ENCODE measurements at places on chromosomes 3 and 15. TPM values are rescaled to one million over a fixed set of nuclear protein-coding genes. Genes with fewer than 3 reads are reported as not detected.

DNA sequence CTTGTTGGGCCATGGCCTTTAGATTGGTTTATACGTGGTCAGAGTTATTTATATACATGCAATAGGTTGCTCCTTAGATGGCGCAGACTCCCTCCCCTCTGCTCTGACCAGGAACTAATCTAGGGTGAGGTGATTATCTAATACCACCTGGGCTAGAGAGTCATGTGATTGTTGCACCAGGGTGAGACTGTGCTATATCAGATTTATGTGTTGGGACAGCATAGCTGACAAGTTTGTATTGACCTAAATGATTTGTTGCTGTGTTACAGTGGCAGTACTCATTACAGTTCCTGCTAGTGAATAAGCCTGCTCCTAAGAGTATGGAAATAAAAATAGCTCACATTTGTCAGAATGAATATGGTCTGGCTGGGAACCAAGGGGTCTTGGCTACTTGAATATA lies 7.2 kb upstream of the IQCF6 start:
- H3K27ac ChIP-seq, result no peak overlapping the region
- no peaks in the 10 kb centered on the region for H3K36me3 ChIP-seq
- H3K4me3 ChIP-seq, result no peak overlapping the region
- H3K4me1 ChIP-seq, result no peaks in the 10 kb centered on the region
- H3K27me3 ChIP-seq, result no peaks in the 10 kb centered on the region

GRCh38 chr3:140004271-140004670 lies 69.3 kb downstream of the CLSTN2 start:
- H3K4me1 ChIP-seq, result no peaks in the 10 kb centered on the region
- DNase-seq, result no peak
- no peaks in the 10 kb centered on the region for H3K27me3 ChIP-seq
- no peak overlapping the region for H3K27ac ChIP-seq
- no peak overlapping the region for H3K4me3 ChIP-seq

- H3K27me3 ChIP-seq, result no peaks in the 10 kb centered on the region
- H3K4me1 ChIP-seq, result peaks cover 10% of the 10 kb centered on the region
Measured at GRCh38 chr15:75763137-75763611, 50.5 kb upstream of the CSPG4 start.

- H3K4me3 ChIP-seq, result no peak overlapping the region
- no peaks in the 10 kb centered on the region for H3K4me1 ChIP-seq
- no peak for DNase-seq
- H3K27me3 ChIP-seq, result peaks cover 7% of the 10 kb centered on the region
- H3K36me3 ChIP-seq, result no peaks in the 10 kb centered on the region
- no peak overlapping the region for H3K27ac ChIP-seq
Measured at GRCh38 chr3:10822708-10823515, 6.9 kb downstream of the SLC6A11 start.

- H3K4me3 ChIP-seq, result no peak overlapping the region
- H3K4me1 ChIP-seq, result no peaks in the 10 kb centered on the region
- no peaks in the 10 kb centered on the region for H3K36me3 ChIP-seq
Measured at GRCh38 chr3:110528305-110529121, 543.1 kb upstream of the NECTIN3 start.

GRCh38 chr15:88243895-88244787 lies 12.4 kb downstream of the NTRK3 start:
- no peaks in the 10 kb centered on the region for H3K27me3 ChIP-seq
- H3K4me3 ChIP-seq, result no peak overlapping the region
- H3K27ac ChIP-seq, result no peak overlapping the region
- no peaks in the 10 kb centered on the region for H3K36me3 ChIP-seq
- H3K4me1 ChIP-seq, result peaks cover 9% of the 10 kb centered on the region
- no peak for DNase-seq

CCR2 gene
- total RNA-seq, result 1.6 TPM

DNA sequence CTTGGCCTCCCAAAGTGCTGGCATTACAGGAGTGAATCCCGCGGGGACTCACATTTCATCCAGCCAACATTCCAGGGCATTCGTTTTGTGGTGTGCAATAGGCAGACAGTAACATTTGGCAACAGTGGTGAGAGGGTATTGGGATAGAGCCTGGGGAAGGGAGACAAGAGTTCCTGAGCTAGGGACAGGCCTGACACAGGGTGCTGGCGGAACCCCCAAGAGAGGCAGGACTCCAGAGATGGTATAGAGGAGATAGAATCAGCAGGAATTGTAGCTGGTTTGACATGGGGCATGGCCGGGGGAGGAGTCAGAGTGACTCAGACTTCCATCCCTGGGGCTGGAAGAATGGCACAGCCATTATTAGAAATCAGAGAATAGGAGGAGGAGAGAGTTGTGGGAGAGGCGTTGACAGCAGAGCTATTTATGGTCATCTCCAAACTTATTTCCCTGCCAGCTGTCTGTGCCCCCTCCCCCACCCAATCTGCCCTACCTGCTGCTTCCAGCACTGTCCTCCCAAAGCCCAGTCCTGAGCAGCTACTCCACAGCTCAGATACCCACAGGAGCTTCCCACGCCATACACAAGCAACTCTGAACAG lies 4.4 kb upstream of the IDH2 start:
- H3K4me1 ChIP-seq, result no peaks in the 10 kb centered on the region
- DNase-seq, result peak; percentile 80
- H3K27ac ChIP-seq, result peak overlapping the region; percentile 99
- H3K4me3 ChIP-seq, result no peak overlapping the region
- H3K36me3 ChIP-seq, result no peaks in the 10 kb centered on the region

- no peak overlapping the region for H3K27ac ChIP-seq
- H3K4me1 ChIP-seq, result no peaks in the 10 kb centered on the region
- DNase-seq, result no peak
- H3K36me3 ChIP-seq, result no peaks in the 10 kb centered on the region
- H3K4me3 ChIP-seq, result no peak overlapping the region
Measured at GRCh38 chr15:30859091-30859874, 44.4 kb upstream of the FAN1 start.

TLR9 gene
- not detected for total RNA-seq

PLA2G4E gene
- not detected for total RNA-seq

SLC28A1 gene
- total RNA-seq, result not detected

KNG1 gene
- total RNA-seq, result not detected

ZNF35 gene
- total RNA-seq, result 14.8 TPM

GRCh38 chr3:13801361-13802204 lies 78.3 kb downstream of the WNT7A start:
- H3K27me3 ChIP-seq, result no peaks in the 10 kb centered on the region
- no peaks in the 10 kb centered on the region for H3K4me1 ChIP-seq
- no peak overlapping the region for H3K4me3 ChIP-seq
- H3K36me3 ChIP-seq, result no peaks in the 10 kb centered on the region

- no peaks in the 10 kb centered on the region for H3K36me3 ChIP-seq
- no peak for DNase-seq
Measured at GRCh38 chr3:52090131-52090932, 34.0 kb upstream of the DUSP7 start.

GRCh38 chr15:100134089-100134583 lies 207.6 kb downstream of the ADAMTS17 start:
- DNase-seq, result no peak
- H3K27ac ChIP-seq, result no peak overlapping the region
- no peaks in the 10 kb centered on the region for H3K27me3 ChIP-seq
- H3K4me3 ChIP-seq, result no peak overlapping the region
- no peaks in the 10 kb centered on the region for H3K4me1 ChIP-seq

GALNT15 gene
- total RNA-seq, result 21.7 TPM

GRCh38 chr3:135918600-135918999 lies 46.9 kb upstream of the PPP2R3A start:
- no peak overlapping the region for H3K4me3 ChIP-seq
- no peaks in the 10 kb centered on the region for H3K27me3 ChIP-seq

CRABP1 gene
- 4.5 TPM for total RNA-seq

- H3K4me1 ChIP-seq, result peaks cover 30% of the 10 kb centered on the region
- peak; percentile 50 for DNase-seq
- H3K27ac ChIP-seq, result no peak overlapping the region
- no peaks in the 10 kb centered on the region for H3K27me3 ChIP-seq
- no peaks in the 10 kb centered on the region for H3K36me3 ChIP-seq
Measured at GRCh38 chr15:90036806-90037510, 35.8 kb downstream of the ZNF710 start.

DNA sequence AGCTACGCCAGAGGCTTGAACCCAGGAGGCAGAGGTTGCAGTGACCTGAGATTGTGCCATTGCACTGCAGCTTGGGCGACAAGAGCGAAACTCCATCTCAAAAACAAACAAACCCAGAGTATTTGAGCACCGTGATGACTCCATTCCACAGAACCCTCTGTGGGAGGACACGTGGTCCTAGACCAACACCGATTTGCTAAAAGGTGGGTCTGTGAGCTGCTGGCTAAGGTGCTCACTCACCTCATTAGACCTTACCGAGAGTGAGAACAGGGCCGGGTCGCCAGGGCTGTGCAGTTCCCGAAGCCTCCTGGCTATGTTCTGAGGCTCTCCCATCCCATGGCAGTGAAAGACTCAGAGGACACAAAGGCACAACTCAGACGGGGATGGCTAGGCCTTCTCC lies 17.9 kb downstream of the ABHD2 start:
- no peaks in the 10 kb centered on the region for H3K4me1 ChIP-seq
- peak; percentile 58 for DNase-seq
- no peak overlapping the region for H3K4me3 ChIP-seq
- H3K27ac ChIP-seq, result peak overlapping the region; percentile 77

GRCh38 chr3:45311953-45312801 lies 76.2 kb upstream of the LARS2 start:
- H3K4me1 ChIP-seq, result no peaks in the 10 kb centered on the region
- H3K4me3 ChIP-seq, result no peak overlapping the region
- no peak overlapping the region for H3K27ac ChIP-seq
- H3K27me3 ChIP-seq, result no peaks in the 10 kb centered on the region
- DNase-seq, result no peak

RBPMS2 gene
- total RNA-seq, result 23.9 TPM

TTC23 gene
- total RNA-seq, result 19.9 TPM

- no peaks in the 10 kb centered on the region for H3K36me3 ChIP-seq
- no peak overlapping the region for H3K4me3 ChIP-seq
- no peaks in the 10 kb centered on the region for H3K4me1 ChIP-seq
- no peak for DNase-seq
- no peak overlapping the region for H3K27ac ChIP-seq
Measured at GRCh38 chr15:95556225-95556624, 774.3 kb upstream of the NR2F2 start.

GRCh38 chr3:32951410-32951811 lies at the start of gene CCR4:
Gene CCR4, plus strand, starts transcription at chr3:32951644. Its CDS starts 1,779 bp downstream, at chr3:32953423.
- no peaks in the 10 kb centered on the region for H3K36me3 ChIP-seq
- DNase-seq, result no peak
- no peak within 1 kb of the TSS for H3K4me3 ChIP-seq
- no peaks in the 10 kb centered on the region for H3K27me3 ChIP-seq
- H3K27ac ChIP-seq, result no peak within 1 kb of the TSS

GRCh38 chr3:29639578-29640290 lies 358.9 kb downstream of the RBMS3 start:
- H3K27me3 ChIP-seq, result no peaks in the 10 kb centered on the region
- peaks cover 32% of the 10 kb centered on the region for H3K4me1 ChIP-seq
- H3K27ac ChIP-seq, result no peak overlapping the region
- H3K4me3 ChIP-seq, result no peak overlapping the region
- no peaks in the 10 kb centered on the region for H3K36me3 ChIP-seq

GRCh38 chr3:138303474-138303873 lies 26.2 kb downstream of the NME9 start:
- H3K4me1 ChIP-seq, result no peaks in the 10 kb centered on the region
- DNase-seq, result no peak
- no peaks in the 10 kb centered on the region for H3K27me3 ChIP-seq
- H3K36me3 ChIP-seq, result no peaks in the 10 kb centered on the region

GRCh38 chr15:66833371-66833770 lies 131.3 kb downstream of the SMAD6 start:
- no peaks in the 10 kb centered on the region for H3K27me3 ChIP-seq
- no peaks in the 10 kb centered on the region for H3K4me1 ChIP-seq
- no peaks in the 10 kb centered on the region for H3K36me3 ChIP-seq
- no peak overlapping the region for H3K27ac ChIP-seq
- no peak overlapping the region for H3K4me3 ChIP-seq
- DNase-seq, result no peak

MESP1 gene
- 3.0 TPM for total RNA-seq

DNA sequence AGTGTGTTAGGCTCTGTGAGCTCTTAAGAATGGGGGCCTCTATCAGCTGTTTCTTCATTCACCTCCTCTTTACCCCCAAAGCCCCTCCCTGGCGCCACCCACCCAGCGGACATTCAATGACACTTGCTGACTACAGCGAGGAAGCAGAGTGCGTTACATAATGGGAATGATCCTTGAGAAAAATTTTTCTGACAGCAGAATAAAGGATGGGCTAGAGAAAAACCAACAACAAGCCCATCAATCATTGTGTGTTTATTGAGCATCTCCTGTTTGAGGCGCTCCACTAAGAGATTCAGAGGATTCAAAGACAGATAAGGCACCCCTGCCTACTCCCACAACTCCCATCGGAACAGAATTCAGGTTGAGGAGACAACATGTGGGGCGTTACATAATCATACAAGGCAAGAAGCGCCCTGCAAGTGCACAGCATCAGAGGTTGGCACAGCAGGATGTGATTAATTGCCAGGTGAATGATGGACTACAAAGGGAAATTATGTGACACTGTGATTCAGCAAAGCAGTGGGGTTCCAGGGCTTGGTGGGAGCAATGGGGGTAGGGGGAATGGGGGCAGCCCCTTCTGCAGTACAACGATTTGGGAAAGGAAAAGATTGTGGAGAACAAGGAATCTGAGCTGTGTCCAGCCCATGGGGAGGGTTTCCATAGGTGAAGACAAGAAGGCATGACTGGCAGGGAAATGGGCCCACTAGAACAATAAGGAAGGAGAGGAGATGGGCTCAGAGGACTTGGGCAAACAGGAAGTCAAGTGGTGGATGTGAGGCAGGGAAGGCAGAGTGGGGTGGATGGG lies 141.3 kb upstream of the ATP2B2 start:
- no peak overlapping the region for H3K4me3 ChIP-seq
- no peaks in the 10 kb centered on the region for H3K36me3 ChIP-seq
- H3K27ac ChIP-seq, result no peak overlapping the region
- no peak for DNase-seq
- peaks cover 3% of the 10 kb centered on the region for H3K27me3 ChIP-seq
- no peaks in the 10 kb centered on the region for H3K4me1 ChIP-seq

- H3K27ac ChIP-seq, result no peak overlapping the region
- H3K4me1 ChIP-seq, result no peaks in the 10 kb centered on the region
- no peaks in the 10 kb centered on the region for H3K36me3 ChIP-seq
- DNase-seq, result no peak
- no peak overlapping the region for H3K4me3 ChIP-seq
Measured at GRCh38 chr15:90799639-90800170, 68.7 kb upstream of the FURIN start.

DNA sequence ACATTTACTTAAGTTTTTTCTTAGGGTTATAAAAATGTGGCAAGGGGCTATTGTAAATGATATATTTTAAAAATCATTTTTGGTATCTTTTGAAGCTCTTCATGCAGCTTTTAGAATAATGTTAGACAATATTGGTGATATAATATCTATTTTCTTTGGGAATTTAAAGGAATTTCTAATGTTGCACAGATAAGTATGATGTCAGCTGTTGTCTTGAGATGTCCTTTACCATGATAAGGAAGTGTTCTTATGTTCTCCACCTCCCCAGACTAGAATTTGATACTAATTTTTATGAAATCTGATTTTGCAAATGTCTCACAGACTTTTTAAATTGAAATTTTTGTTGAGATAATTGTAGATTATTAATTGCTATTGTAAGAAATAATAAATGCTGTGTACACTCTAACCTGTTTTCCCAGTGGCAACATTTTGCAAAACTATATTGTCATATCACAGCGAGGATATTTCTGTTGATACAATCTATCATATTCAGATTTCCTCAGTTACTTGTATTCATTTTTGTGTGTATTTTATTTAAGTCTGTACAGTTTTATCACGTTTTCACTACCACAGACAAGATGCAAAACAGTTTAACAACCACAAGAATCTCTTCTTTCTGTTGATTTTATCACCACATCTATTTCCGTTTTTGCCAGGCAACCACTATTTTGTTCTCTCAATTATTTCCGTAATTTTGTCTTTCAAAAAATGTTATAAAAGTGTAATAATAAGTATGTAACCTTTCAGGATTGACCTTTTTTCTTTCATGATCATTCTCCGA lies 55.4 kb downstream of the SPRED1 start:
- no peak overlapping the region for H3K27ac ChIP-seq
- no peak for DNase-seq
- H3K36me3 ChIP-seq, result no peaks in the 10 kb centered on the region
- no peak overlapping the region for H3K4me3 ChIP-seq
- H3K4me1 ChIP-seq, result no peaks in the 10 kb centered on the region
